ENCODE measurements at places on chromosomes 2 and 18.

DNA sequence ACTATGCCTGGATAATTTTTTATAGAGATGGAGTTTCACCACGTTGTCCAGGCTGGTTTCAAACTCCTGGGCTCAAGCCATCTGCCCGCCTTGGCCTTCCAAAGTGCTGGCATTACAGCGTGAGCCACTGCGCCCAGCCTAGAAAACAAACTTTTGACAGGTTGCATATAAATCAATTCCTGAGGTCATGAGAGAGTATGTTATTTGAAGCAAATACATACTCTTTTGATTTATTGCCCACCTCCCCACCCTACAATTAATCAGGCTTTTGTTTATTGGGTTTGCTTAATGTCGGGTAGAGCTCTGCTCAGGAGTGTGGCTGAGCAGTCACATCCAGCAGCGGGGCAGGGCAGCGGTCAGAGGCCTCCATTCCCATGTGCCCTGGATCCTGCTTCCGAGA lies 37.9 kb upstream of the ASB1 start:
- DNase-seq, result no peak

- DNase-seq, result no peak
Observed at GRCh38 chr2:230668184-230668938, 44.3 kb upstream of the CAB39 start.

DNA sequence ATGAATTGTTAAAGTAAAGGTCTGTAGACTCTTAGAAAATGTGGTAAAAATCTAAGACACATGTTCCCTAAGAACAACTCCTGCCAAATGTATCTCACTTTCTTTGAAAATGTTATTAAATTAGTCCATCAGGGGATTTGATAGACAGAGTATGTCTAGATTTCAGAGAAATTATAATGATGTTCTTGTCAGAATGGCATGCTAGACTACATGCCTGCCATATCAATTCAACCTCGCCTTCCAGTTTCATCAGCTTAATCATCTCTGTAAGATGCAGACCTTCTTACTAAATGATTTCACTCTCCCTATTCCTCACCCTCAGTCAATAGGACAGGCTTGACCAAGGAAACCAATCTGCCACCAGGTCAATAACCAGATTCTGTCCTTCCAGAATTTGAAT lies 368.4 kb downstream of the TXNL1 start:
- DNase-seq, result no peak

DNA sequence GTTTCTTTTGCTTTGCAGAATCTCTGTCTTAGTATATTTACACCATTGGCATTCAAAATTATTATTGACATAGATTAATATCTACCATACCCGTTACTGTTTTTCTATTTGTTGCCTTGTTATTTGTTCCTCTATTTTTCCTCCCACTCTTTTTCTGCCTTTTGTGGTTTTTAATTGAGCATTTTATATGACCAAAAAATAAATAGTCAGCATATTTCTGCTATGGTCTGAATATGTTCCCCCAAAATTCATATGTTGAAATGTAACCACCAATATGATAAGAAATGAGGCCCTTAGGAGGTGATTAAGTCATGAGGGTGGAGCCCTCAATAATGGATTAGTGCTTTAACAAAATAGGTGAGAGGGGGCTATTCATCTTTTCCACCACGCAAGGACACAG lies 35.3 kb downstream of the ADRA2B start:
- DNase-seq, result no peak

- DNase-seq, result no peak
Observed at GRCh38 chr2:164515734-164516133, 105.5 kb downstream of the GRB14 start.

DNA sequence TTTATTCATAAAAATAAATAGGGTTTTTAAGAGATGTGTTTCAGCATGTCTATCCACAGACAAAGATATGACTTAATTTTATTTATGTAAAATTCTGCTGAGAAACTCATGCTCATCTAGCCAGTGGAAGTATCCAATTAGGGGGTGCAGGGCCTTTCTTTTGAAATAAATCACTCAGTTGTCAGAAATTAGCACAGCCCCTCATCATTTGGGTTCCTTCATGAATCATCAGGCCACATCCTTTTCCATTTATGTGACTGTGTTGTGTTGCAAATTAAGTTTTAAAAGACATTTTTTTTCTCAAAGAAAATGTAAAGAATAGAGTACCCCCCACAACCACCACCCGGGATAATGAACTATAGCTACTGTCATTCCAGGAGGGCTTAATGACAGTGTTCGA lies 185.8 kb downstream of the NRP2 start:
- no peak for DNase-seq

- no peak for DNase-seq
Observed at GRCh38 chr18:36640021-36640952, 188.5 kb downstream of the TPGS2 start.

GRCh38 chr18:80171054-80171872 lies 62.2 kb downstream of the ADNP2 start:
- DNase-seq, result no peak

- DNase-seq, result no peak
Observed at GRCh38 chr2:38600921-38601455, 1.7 kb downstream of the HNRNPLL start.

GRCh38 chr2:82139979-82140611 lies 1835.5 kb upstream of the LRRTM1 start:
- DNase-seq, result no peak

- no peak for DNase-seq
Observed at GRCh38 chr2:229715895-229716507, 1.6 kb upstream of the DNER start.

DNA sequence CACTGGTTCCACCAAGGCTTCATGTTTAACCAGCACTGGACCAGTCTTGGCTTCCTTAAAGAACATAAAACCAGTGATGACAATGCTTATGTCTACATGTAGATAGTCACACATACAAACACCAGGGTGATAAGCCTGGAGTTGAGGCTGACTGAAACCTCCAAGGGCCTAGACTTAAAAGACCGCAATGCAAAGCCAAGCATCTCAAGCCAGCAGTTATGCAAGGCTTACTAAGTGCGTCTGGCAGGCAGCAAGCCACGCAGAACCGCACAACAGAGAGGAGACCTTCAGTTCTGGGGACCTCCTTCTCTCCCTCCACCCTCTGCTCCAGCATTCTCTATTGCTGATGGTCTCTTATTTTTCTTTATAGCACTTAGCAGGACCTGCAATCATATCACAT lies 63.2 kb upstream of the ACAA2 start:
- DNase-seq, result no peak

- no peak for DNase-seq
Observed at GRCh38 chr2:85181134-85181631, 48.0 kb downstream of the TCF7L1 start.

All from stimulated activated CD8-positive, alpha-beta memory T cell treated with anti-CD3 and anti-CD28 coated beads, Interleukin-7, amount 100 ng/mL, for 48 hours (primary cell).